ENCODE measurements at places on chromosomes 3 and 15.

DNA sequence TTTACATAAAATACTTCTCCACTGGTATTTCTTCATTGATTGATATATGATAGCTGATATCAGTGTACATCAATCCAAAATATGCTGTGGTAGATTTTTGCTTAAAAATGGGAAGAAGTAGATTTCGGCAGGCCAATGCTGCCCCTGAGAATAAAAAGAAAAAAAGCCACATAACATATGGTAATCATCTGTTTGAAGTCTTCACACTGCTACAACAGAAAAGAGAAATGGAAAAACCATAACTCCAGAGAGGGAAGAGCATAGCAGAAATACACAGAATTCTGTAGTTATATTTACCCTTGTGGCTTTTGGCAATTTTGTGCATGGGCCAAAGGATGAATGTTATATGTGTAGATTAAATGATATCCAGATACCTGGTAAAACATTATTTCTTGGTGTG lies 143.1 kb upstream of the KCNMB2 start:
- no peak for DNase-seq

- no peak for DNase-seq
Measured at GRCh38 chr15:56774356-56774755, 41.0 kb upstream of the ZNF280D start.

DNA sequence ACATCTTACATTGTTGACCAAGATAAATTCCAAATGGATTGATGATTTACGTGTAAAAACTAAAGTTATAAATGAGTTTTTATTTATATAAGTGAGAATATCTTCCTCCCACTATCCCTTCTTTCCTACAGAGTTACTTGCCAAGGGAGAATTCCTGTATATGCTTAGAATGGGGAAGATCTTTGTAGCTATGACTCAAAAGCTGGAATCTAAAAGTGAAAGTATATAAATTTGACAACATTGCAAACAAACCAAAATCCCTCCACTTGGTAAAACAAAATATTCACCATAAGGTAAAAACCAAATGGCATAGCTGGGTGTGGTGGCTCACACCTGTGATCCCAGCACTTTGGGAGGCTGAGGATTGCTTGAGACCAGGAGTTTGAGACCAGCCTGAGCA lies 52.7 kb upstream of the GCNT3 start:
- no peak for DNase-seq

DNA sequence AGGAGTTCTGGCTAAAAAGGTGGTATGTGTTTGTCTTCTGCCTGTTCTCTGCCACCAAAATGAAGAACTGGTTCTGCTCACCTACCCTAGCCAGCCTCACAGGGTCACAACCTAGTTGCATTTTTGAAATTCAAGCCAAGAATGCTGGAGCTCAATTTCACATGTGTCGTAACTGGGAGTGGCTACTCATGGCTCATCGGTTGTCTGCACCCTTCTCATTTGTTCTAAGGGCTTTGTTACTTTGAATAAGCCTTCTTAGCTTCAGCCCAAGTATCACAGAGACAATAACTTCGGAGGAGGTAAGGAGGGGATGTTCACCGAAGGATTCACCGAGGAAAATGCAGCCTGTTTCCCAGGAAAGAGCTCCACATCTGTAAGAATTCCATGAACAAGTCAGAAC lies 134.3 kb upstream of the RARB start:
- DNase-seq: no peak

DNA sequence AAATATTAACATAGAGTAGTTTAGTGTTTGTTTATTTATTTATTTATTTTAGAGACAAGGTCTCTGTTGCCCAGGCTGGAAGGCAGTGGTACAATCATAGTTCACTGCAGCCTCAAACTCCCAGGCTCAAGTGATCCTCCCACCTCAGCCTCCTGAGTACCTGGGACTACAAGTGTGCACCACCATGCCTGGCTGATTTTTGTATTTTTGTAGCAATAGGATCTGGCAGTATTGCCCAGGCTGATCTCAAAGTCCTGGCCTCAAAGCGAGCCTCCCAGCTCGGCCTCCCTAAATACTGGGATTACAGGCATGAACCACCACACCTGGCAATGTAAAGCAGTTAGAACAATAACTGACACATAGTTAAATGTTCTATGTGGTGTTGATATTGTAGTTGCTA lies 4.4 kb upstream of the ZNF148 start:
- no peak for DNase-seq

- no peak for DNase-seq
Measured at GRCh38 chr3:171086914-171087313, 60.4 kb upstream of the SLC2A2 start.

DNA sequence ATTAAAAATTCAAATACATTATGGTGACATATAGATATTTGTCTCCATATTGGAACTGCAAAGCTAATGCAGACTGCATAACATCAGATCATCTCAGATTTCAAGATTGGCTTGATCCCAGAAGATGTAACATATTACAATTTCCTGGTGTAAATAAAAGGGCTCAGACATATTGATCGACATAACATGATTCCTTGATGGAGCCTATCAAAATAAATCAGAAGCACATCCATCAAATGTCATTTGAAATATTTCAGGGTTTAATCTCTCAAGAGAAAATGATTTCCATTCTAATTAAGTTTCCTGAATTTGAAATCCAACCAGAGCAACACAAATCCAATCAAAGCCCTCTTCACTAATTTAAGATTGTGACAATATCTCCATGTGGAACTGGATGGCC lies 75.1 kb upstream of the UNC13C start:
- DNase-seq: no peak
